ENCODE measurements at places on chromosomes 3 and 15.

GRCh38 chr3:74531491-74531890 lies 83.0 kb downstream of the CNTN3 start:
- no peak for DNase-seq

GRCh38 chr3:78991656-78992055 lies 776.1 kb downstream of the ROBO1 start:
- DNase-seq, result no peak

GRCh38 chr3:59885899-59886400 lies 836.1 kb upstream of the CFAP20DC start:
- DNase-seq, result no peak

GRCh38 chr15:94542391-94542790 lies 311.0 kb downstream of the MCTP2 start:
- DNase-seq, result no peak

- no peak for DNase-seq
Observed at GRCh38 chr3:34388830-34389229, 590.4 kb downstream of the PDCD6IP start.

GRCh38 chr15:90482124-90483011 lies 47.4 kb upstream of the CRTC3 start:
- DNase-seq, result peak; percentile 18

DNA sequence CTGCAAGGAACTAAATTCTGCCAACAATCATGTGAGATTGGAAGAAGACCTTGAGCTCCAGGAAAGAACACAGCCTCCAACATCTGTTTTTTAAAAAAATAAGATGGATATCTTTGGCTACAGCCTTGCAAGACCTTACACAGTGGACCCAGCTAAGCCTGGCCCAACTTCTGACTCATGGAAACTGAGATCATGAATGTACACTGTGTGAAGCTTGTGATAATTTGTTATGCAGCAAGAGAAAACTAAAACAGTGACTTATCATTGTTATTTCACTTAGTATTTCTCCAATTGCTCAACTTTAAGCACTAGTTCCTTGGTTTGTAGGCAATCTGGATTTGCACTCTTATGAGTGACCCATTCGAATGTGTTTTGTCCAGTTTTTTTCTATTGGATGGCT lies 29.3 kb downstream of the SHQ1 start:
- DNase-seq, result no peak
